ENCODE measurements at places on chromosomes 11 and 22. TPM values are rescaled to one million over a fixed set of nuclear protein-coding genes. Genes with fewer than 3 reads are reported as not detected.

MS4A4A gene
- total RNA-seq = 24.6 TPM

TBX10 gene
- total RNA-seq = not detected

OR6A2 gene
- 1.2 TPM for total RNA-seq

SEZ6L gene
- total RNA-seq = 0.16 TPM

GLYATL2 gene
- 1.8 TPM for total RNA-seq

SPDYC gene
- total RNA-seq = not detected

MISFA gene
- not detected for total RNA-seq

SHANK3 gene
- 28.8 TPM for total RNA-seq

OR56A1 gene
- not detected for total RNA-seq

DNA sequence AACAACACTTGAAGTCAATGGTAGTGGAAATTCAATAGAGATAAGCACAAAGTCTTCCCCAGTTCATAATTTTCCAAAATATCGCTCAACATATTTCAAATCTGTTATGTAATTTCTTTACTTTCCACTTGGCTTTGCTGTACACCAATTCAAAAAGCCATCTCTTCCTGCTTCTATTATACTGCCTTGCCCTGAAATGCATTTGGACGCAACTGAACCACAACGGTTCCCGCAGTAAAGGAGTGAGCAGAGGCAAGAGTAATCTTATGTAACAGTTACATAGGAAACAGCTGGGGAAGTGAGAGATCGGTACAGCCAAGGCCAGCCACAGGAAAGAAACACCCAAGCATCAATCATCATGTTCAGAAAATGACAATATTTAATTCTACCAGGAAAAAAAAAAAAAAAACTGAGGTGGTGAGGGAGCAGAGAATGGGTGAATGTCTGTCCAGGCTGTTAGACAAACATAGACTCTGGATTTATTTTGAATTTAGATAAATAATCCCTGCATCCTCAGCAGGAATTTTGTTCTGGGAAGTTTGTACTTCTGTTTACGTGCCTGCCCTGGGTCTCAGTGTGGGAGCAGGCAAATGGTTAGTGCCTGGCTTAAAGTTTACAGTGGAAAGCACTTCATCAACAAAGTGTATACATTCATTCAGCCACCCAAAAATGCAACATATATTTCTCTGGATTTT is 392.2 kb downstream of the ETS1 start:
- no peak for DNase-seq

DNA sequence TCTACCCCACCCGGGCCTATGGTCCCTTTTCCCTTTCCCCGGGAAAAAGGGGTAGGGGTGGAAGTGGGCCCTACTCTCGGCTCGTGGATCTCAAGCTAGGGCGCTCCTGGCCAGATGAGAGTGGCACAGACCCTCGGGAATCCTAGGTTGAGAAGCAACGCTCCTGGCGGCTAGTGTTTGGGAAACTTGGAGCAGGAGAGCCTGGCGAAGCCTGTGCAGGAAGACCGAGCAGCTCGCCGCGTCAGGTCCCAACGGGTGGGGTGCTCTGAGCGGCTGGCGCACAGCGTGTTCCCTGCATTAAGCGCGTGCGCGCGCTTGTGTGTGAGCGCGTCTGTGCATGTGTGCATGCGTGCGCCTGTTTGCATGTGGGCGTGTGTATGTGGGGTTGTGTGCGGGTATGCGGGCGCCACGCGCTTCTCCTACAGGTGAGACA is 7.1 kb upstream of the FLI1 start:
- no peak for DNase-seq

GRCh38 chr11:119797736-119798135 is 68.7 kb upstream of the NECTIN1 start:
- DNase-seq = no peak

- DNase-seq = no peak
Measured at GRCh38 chr11:16262645-16262955, 93.7 kb downstream of the SOX6 start.

GRCh38 chr11:102495161-102496042 is 35.1 kb downstream of the MMP7 start:
- DNase-seq = no peak

DNA sequence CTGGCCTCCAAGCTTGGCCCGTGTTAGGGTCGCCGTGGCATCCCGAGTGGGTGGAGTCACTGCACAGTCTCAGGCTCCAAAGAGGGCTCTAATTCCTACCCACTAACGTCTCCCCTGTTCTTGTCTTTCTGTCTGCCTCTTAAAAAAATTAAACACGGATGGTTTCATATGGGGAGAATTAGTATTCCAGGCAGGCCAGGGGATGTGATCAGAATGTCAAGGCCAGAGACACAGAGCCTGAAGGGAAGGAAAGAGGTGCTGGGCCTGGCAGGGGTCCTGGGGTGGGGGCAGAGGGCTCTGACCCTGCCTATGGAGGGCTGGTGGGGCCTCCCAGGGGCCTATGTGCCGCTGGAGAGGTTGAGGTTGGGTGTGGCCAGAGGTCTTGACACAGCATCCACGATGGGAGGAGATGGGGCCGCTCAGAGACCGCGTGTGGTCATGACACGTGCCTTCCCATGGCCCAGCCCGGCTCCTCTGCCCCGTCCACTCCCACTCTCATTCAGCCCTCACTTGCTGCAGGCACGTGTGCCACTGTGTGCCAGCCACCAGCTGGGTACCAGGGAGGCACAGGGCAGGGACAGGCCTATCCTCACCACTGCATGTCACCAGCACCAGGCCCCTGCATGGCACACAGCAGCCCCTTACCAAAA is 56.5 kb downstream of the FLRT1 start:
- no peak for DNase-seq

- no peak for DNase-seq
Measured at GRCh38 chr22:23578306-23578705, 1.8 kb downstream of the IGLL1 start.

GRCh38 chr11:89293965-89294679 is 116.4 kb downstream of the TYR start:
- DNase-seq = no peak

GRCh38 chr11:102600666-102601065 is 24.5 kb downstream of the MMP20 start:
- no peak for DNase-seq

DNA sequence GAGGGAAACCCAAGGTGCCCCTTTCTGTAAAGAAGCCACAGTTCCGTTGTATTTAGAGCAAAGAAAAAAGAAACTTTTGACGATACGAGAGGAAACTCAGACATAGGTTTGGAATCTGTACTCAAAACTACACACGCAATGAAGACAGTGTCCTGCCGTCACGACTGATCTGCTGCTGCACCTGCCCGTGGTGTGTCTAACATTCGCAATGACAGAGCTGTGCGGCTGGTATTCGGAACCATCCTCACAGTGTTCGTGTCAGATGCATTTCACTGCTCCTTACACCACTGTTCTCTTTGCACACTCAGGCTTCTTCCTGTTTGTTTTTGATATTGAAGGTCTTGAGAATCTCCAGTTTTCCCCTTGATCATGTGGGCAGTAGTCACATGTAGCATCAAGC is 84.8 kb downstream of the RTL6 start:
- peak; percentile 12 for DNase-seq

DNA sequence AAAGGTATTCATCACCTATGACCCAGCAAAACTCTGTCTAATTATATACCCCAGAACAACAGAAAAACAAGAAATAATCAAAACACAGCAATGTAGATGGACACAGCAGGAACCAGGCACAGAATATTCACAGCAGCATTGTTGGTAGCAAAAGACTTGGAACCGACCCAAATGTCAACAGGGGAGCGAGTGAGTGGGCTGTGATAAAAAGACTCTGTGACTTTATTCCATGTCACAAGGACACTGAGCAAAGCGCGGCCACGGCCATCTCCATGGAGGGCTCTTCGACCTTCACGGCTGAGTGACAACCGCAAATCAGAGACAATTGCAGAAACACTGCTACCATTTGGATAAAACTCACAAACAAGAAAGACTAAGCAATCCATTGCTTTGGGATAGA is 1373.1 kb downstream of the TBC1D22A start:
- DNase-seq = no peak

DNA sequence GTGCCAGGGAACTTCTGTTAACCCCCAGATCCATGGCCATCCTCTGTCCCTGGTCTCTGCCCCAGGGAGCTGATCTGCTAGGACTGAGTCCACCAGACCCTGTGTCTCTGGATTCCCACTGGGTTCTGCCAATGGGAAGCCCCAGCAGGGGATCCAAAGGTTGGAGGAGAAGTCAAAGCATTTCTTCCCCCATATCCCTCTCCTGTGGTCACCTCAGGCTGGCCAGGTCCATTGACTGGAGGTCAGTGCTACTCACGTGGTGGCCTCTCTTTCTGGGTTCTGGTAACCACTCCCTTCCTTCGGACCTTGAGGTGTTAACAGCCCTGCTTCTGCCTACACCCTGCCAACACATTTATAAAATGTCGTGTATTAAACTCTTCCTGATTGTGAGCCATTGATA is 69.7 kb upstream of the NECTIN1 start:
- no peak for DNase-seq

DNA sequence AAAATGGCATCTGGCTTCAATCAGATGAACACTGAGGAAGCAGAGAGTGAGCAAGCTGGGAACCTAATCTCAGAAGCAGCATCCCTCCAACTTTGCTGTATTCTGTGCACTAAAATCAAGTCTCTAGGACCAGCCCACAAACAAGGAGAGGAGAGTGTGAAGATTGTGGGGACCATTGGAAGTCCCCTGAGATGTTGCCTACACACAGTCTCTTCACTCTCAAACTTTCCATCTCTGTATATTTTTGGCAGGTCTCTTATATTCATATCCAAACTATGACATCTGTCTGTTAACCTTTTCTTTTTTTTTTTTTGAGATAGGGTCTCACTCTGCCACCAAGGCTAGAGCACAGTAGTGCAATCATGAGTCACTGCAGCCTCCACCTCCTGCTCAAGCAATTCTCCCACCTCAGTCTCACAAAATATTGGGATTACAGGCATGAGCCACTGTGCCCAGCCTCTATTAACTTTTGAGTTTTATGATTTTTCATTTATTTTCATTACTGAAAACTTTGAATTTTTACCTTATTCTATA is 1096.4 kb downstream of the TBC1D22A start:
- DNase-seq = no peak

- DNase-seq = peak; percentile 8
Measured at GRCh38 chr11:72234920-72235319, 9.1 kb downstream of the PHOX2A start.

DNA sequence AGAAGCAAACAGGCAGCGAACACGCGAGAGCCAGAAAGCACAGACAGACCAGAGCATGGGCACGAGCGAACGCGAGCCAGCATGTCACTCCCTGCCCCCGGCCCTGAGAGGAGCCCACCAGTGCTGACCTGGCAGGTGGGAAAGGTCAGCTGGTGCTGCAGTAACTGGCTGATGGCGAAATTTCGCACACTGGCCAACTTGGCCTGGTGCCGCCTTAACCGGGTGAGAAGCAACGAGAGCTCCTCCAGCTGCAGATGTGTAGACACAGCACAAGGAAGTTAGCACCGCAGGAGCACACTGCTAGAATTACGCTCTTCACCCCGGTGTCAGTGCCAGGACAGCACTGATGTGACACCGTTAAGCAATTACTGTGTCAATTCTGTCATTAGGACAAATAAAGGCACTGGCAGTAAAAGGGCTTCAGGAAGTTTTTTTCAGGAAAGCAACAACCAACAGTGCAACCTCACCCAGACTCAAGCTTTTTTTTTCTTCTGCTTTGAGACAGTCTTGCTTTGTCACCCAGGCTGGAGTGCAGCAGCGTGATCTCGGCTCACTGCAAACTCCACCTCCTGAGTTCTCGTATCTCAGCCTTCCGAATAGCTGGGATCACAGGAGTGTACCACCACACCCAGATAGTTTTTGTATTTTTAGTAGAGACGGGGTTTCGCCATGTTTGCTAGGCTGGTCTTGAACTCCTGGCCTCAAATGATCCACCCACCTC is 76.8 kb downstream of the C11orf58 start:
- DNase-seq = no peak

Data from breast epithelium (tissue), 4 donors.